ENCODE measurements at places on chromosomes 5 and 9. TPM values are rescaled to one million over a fixed set of nuclear protein-coding genes. Genes with fewer than 3 reads are reported as not detected.

GRCh38 chr5:174759091-174759490 lies 34.7 kb downstream of the MSX2 start:
- no peaks in the 10 kb centered on the region for H3K36me3 ChIP-seq
- no peak overlapping the region for H3K4me3 ChIP-seq
- no peak overlapping the region for H3K27ac ChIP-seq
- no peak for DNase-seq

DNA sequence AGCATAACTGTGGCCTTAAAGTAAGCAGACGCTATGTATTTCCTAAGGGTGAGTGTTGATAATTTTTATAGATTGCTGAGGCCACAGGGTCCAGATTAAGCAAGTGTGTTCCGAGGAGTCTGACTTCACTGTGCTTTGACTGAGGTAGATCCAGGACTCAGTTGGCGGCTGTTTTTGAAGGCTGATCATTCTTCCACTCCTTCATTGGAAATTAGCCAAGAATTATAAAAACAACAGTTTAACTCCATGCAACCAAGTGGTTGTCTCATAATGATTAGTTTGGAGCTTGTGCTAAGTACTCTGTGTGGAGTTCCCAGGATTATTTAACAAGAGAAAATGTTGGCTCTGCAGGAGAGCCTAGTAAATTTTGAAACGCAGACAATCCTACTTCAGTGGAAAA lies 19.1 kb downstream of the IQGAP2 start:
- no peaks in the 10 kb centered on the region for H3K27me3 ChIP-seq
- DNase-seq = no peak
- H3K4me1 ChIP-seq = peaks cover 17% of the 10 kb centered on the region
- peaks cover 15% of the 10 kb centered on the region for H3K36me3 ChIP-seq

Gene IL33
- not detected for total RNA-seq

Gene NR5A1
- not detected for total RNA-seq

DNA sequence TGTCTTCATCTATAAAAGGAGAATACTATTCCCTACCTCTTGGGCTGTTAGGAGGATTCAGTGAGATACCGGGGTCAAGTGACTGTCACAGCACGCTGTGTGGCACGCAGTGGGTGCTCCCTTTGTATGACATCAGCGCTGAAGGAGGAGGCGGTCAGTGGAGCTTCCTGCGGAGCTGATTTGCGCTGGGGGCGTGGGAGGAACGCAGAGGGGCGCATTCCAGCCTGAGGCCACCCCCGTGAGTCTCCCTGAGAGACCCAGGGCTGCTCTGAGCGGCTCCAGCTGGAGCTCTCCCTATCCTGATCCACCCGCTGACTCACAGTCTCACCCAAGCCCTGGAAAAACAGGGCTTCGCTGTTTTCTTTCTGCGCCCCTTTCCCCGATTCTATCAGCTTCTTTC lies 24.3 kb upstream of the NEURL1B start:
- DNase-seq = no peak
- H3K4me3 ChIP-seq = no peak overlapping the region
- H3K27ac ChIP-seq = no peak overlapping the region
- H3K36me3 ChIP-seq = no peaks in the 10 kb centered on the region
- H3K27me3 ChIP-seq = peaks cover 2% of the 10 kb centered on the region

Gene RNF38
- 39.5 TPM for total RNA-seq

Gene SLCO6A1
- not detected for total RNA-seq

DNA sequence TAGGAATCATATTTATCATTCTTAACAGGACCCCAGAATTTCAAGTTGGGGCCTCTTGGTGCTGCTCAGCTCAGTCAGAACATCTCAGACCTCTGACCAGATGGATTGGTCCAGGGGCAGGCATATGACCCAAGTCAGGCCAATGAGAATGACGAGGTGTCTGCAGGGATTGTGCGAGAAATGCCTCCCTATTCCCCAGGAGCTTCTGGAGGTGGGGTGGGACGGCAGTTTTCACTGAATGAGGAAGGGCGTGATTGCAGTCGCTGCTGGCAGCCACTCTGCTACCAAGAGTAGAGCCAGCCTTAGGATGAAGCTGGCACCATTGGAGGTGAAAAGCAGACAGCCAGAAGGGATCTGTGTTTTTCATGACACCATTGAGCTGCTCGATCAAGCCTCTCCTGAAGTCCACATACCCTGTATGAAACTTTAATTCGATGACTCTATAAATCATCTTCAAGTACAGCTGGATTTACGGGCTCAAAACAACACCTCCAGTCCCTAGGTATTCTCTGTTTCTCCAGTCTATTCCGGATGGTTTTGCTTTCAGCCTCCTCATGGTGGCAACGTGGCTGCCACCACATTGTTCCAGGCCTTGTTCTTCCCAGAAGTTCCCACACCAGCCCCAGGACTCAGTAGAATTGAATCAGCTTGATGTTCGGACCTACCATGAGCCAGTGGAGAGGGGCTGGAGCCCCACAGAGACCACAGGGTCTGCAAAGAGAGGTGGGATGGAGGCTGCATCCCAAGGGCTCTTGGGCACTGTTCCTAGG lies 70.2 kb upstream of the ADAMTS2 start:
- no peaks in the 10 kb centered on the region for H3K27me3 ChIP-seq
- no peaks in the 10 kb centered on the region for H3K4me1 ChIP-seq
- no peak overlapping the region for H3K27ac ChIP-seq
- DNase-seq = no peak
- H3K4me3 ChIP-seq = no peak overlapping the region

DNA sequence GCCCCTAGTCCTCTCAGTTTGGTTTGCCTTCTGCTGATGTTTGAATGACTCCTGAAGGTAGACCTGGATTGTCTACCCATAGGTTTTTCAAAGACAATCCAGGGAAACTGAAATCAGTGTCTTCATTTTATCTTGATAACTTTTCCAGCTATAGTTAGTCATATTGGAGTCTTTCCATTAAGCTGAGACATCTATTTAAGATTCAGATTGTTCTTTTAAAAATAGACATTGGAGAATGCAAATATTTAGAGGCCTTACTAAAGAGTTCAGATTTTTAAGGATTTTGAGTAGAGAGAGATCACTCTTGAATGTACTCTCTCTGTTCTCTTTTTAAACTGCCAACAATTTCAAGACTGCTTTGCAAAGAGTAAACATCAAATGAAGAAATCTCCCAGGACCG lies 69.1 kb downstream of the GDNF start:
- H3K4me1 ChIP-seq = no peaks in the 10 kb centered on the region
- DNase-seq = no peak
- no peaks in the 10 kb centered on the region for H3K27me3 ChIP-seq
- H3K36me3 ChIP-seq = peaks cover 3% of the 10 kb centered on the region

- peaks cover 14% of the 10 kb centered on the region for H3K27me3 ChIP-seq
- H3K36me3 ChIP-seq = peaks cover 2% of the 10 kb centered on the region
- DNase-seq = no peak
Measured at GRCh38 chr9:88379352-88379751, 8.9 kb upstream of the SPIN1 start.

DNA sequence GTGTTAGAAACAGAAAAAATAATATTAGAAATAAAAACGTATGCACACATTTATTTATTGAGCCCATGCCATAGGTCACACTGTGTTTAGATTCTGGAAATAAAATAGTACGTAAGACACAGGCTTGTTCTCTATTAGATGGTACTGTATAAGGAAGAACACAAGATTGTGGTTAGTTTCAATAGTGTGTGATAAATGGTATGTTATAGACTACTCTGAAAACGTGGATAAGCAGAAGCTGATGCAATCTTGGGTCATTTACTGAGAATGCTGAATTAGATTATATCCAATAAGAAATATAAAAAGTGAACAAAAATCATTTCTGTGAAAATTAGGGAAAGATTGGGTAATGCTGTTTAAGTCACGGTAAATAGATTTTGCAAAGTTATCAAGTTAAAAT lies 1456.4 kb upstream of the ACO1 start:
- no peak for DNase-seq
- H3K4me3 ChIP-seq = no peak overlapping the region
- H3K27me3 ChIP-seq = no peaks in the 10 kb centered on the region
- H3K36me3 ChIP-seq = no peaks in the 10 kb centered on the region
- H3K27ac ChIP-seq = no peak overlapping the region

- DNase-seq = no peak
- no peak overlapping the region for H3K4me3 ChIP-seq
- H3K4me1 ChIP-seq = no peaks in the 10 kb centered on the region
- peaks cover 11% of the 10 kb centered on the region for H3K36me3 ChIP-seq
Measured at GRCh38 chr5:60668686-60669304, 31.2 kb downstream of the DEPDC1B start.

DNA sequence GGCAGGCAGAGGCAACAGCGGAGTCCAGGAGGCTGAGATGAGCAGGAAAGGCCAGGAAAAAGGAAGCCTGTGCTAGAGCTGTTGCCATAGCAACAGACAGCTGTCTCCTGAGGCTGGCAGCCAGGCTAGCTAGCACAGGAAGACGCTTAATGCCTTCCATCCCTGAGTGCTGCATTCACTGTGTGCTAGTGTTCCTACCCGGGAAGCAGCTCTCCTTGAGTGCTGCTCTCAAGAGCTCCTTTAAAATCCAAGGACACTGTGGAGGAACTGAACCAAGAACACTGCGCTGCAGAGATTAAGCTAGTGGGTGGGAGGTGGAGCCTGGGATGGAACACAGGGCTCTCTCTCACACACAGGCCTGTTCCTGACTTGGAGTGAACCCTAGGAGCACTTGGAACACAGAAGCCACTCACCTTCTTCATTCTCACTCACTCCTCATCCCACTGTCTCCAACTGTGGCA lies 53.5 kb upstream of the IL7R start:
- peaks cover 39% of the 10 kb centered on the region for H3K4me1 ChIP-seq
- no peak for DNase-seq
- H3K4me3 ChIP-seq = no peak overlapping the region
- H3K27ac ChIP-seq = peak overlapping the region; percentile 17
- no peaks in the 10 kb centered on the region for H3K27me3 ChIP-seq
- H3K36me3 ChIP-seq = peaks cover 2% of the 10 kb centered on the region

DNA sequence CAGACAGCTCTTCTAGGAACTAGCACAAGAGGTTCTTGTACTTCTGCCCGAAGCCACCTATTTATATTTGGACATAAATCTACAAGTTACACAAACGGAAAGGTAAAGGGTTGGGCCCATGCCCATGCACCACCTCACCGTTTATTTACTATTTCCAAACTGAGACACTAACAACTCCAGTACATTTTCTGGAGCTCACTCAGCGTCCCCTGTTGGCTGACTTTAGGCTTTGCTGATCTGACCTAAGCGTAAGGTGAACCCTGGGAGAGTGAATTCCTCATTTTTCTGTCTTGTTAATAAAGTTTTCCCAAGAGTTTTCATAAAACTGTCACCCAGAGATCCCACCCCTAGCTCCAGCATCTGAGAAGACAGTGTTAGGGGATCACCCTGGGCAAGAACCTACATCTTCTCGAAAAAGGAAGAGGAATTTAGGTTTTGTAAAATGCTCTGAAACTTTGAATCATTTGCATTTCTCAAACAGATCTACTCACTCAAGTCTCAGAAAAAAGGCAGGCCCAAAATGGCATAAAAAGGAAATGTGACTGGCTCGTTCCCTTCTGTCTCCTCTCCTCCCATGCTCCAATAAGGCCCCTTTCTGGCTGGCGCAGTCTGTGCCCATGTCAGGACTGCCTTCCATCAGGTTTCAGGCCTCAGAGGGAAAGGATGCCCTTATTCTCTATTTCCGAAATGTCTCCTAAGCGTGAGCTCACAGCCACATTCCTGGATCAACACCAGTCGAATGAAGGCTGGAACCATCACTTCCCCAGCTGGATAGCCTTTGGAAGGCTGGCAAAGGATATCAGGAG lies 201.3 kb downstream of the FANCC start:
- no peaks in the 10 kb centered on the region for H3K4me1 ChIP-seq
- no peak overlapping the region for H3K27ac ChIP-seq
- no peaks in the 10 kb centered on the region for H3K36me3 ChIP-seq
- no peaks in the 10 kb centered on the region for H3K27me3 ChIP-seq
- no peak for DNase-seq

GRCh38 chr5:170338933-170339779 lies 41.6 kb upstream of the LCP2 start:
- H3K36me3 ChIP-seq = no peaks in the 10 kb centered on the region
- DNase-seq = peak; percentile 78
- peaks cover 41% of the 10 kb centered on the region for H3K4me1 ChIP-seq
- no peaks in the 10 kb centered on the region for H3K27me3 ChIP-seq
- H3K27ac ChIP-seq = peak overlapping the region; percentile 20

- no peaks in the 10 kb centered on the region for H3K4me1 ChIP-seq
- no peak for DNase-seq
- no peak overlapping the region for H3K27ac ChIP-seq
- peaks cover 16% of the 10 kb centered on the region for H3K27me3 ChIP-seq
Measured at GRCh38 chr9:134640506-134641172, 964 bp upstream of the COL5A1 start.

GRCh38 chr5:5341531-5342292 lies 80.8 kb upstream of the ICE1 start:
- H3K36me3 ChIP-seq = no peaks in the 10 kb centered on the region
- peaks cover 5% of the 10 kb centered on the region for H3K4me1 ChIP-seq
- H3K27me3 ChIP-seq = no peaks in the 10 kb centered on the region
- DNase-seq = no peak

DNA sequence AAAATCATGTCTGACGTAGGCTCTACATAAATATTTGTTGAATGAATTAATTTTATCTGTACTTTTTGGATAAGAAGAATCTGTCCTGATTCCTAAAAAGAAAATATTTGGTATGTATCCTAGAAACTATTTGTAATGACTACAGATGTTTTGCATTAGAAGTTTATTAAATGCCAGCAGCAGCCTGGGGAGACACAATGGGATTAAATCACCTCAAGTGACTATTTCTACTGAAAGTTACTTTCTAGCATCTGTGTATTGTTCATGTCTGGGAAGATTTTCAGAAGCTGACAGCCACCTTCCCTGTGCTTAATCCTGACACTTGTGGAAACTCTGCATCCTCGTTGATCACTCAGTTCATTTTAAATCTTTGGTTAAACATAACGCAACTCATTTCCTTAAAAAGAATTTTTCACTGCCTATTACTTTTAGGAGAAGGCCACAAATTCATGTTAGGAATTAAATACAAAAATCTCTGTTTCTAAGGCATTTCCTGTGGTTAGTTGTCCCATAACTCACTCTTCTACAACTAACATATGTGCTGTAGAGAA lies 209.3 kb upstream of the PPP1R2B start:
- peaks cover 19% of the 10 kb centered on the region for H3K27me3 ChIP-seq
- no peaks in the 10 kb centered on the region for H3K4me1 ChIP-seq
- no peaks in the 10 kb centered on the region for H3K36me3 ChIP-seq

Gene SPINK5
- not detected for total RNA-seq

DNA sequence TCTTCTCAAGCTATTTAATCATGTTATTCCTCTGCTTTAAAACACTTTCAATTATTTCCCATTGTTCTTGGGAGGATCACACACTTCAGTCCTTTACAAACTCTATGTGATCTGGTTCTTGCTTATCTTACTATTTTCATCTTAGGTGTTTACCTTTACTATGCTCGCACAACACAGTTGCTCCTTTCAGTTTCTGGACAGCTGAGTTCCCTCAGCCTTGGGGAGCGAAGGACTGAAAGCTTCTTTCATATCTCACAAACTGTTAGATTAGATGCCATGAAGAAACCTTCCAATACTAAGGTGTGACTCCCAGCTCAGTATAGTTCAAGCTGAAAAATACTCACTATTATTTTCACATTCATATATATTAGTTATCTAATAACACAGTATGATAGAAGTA lies 117.9 kb downstream of the CDC42SE2 start:
- H3K27me3 ChIP-seq = no peaks in the 10 kb centered on the region
- DNase-seq = no peak
- H3K4me3 ChIP-seq = peak overlapping the region; percentile 32
- peaks cover 76% of the 10 kb centered on the region for H3K4me1 ChIP-seq

- no peak overlapping the region for H3K27ac ChIP-seq
- H3K4me1 ChIP-seq = peaks cover 7% of the 10 kb centered on the region
- no peaks in the 10 kb centered on the region for H3K27me3 ChIP-seq
- H3K36me3 ChIP-seq = no peaks in the 10 kb centered on the region
Measured at GRCh38 chr5:147068998-147069397, 165.8 kb upstream of the STK32A start.

- H3K36me3 ChIP-seq = no peaks in the 10 kb centered on the region
- H3K4me1 ChIP-seq = no peaks in the 10 kb centered on the region
- H3K27ac ChIP-seq = no peak overlapping the region
- H3K27me3 ChIP-seq = peaks cover 2% of the 10 kb centered on the region
- no peak for DNase-seq
Measured at GRCh38 chr5:56375011-56375410, 141.9 kb upstream of the ANKRD55 start.
